ENCODE measurements at places on chromosomes 3 and 15.

DNA sequence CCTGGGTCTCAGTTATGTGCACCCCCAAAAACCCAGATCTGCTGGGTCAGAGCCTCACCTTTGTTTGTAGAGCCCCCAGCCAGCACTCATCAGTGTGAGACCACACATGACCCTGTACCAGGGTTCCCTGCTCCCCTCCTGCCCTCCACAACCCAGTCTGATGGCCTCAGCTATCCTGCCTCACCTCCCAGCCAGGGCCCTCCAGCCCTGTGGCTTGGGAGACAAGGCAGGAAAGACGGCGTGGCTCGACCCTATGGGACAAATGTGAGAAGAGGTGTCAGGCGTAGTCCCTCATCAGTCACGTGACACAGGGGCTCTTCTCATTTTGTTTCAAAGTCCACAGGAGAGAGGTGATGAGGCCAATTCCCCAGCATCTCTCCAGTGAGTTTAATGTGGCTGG, 28.3 kb upstream of the PRR23E start:
- no peak for DNase-seq

DNA sequence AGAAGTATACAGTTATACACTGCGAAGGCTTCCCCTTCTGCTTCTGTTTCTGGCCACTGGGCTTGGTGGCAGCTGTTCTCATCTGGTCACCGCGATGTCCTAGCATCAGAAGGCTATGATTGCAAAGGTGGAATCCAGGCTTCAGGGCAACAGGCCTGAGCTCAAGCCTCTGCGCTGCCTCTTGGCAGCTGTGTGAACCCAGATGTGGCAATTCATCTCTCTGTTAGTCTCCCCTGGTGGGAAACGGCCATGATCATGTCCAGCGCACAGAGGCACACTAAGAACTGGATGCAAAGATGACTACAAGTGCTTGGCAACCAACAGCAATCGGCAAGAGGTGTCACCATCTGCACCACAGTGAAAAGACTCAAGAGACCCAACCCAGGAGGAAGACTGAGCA, 78.9 kb downstream of the PCSK6 start:
- no peak for DNase-seq

GRCh38 chr3:10334042-10334441, 13.1 kb upstream of the SEC13 start:
- no peak for DNase-seq

GRCh38 chr3:54563501-54564200, 364.2 kb downstream of the LRTM1 start:
- DNase-seq = no peak

GRCh38 chr15:65182538-65182937, 2.6 kb downstream of the CLPX start:
- DNase-seq = no peak

DNA sequence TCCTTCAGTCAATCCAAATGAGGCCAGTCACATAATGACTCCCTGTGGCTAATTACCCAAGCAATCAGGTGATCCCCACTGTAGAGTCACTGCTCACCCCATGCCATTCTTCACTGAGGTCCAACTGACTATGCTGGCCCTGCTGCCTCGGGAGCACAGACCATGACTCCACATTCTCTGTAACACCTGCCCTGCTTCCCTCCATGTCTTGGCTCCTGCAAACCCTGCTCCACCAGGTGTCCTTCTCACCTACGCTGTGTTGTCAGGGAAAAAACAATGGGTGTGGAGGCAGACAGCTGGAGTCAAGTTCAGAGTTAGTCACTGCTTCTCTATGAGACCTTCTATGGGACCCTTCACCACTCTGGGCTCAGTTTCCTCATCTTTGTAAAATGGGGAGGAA, 6.1 kb upstream of the SFMBT1 start:
- DNase-seq = no peak

DNA sequence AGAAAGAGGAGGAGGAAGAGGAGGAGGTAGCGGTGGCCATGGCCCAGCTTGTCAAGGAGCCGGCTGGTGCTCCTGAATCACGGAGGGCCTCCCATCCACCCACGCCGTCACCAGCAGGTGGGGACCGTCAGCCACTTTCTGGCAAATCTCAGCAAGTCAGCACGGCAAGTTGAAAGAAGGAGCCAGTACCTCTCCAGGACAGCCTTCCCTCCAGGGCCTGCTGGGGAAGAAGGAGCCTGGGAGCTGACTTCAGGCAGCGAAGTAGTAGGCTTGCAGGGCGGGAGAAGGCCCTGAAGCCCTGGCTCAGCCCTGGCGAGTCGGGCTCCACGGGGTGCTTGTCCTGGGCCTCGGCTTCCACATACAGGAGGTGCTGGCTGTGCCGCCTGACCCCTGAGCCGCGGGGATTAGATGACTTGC, 99.2 kb upstream of the TRPM1 start:
- peak; percentile 62 for DNase-seq

DNA sequence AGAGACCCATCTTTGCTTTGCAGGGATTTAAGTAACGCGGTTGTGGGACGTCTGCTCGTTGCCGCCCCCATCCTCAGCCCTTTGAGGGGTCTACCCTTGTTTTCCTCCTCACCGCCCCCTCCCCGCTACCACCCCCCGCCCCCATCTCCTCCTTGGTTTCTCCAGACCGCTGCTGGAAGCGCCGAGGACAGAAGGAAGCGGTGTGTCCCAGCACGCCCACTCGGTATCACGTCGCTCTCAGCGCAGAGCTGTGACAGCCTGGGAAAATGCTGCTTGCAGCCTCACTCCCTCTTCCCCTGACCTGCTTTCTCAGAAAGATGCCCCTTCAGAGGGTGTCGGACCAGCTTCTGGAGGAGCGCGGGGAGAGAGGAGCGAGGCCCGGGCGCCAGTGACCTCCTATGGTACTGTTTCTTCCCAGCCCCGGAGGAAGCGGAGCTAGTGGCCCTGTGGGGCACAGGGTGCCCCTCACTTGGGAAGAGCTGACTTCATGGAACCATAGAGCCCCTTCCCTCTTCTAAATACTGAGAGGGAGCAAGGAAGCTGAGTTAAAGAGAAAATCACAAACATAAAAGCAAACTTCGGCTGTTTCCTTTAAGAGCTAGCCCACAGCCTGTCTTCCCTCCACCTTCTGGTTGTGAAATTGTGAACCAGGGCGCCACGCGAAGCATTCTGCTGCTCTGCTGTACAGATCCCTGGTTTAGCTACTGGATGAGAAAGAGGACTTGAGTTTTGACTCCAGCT, 698 bp downstream of the IL1RAP start:
- DNase-seq = no peak

DNA sequence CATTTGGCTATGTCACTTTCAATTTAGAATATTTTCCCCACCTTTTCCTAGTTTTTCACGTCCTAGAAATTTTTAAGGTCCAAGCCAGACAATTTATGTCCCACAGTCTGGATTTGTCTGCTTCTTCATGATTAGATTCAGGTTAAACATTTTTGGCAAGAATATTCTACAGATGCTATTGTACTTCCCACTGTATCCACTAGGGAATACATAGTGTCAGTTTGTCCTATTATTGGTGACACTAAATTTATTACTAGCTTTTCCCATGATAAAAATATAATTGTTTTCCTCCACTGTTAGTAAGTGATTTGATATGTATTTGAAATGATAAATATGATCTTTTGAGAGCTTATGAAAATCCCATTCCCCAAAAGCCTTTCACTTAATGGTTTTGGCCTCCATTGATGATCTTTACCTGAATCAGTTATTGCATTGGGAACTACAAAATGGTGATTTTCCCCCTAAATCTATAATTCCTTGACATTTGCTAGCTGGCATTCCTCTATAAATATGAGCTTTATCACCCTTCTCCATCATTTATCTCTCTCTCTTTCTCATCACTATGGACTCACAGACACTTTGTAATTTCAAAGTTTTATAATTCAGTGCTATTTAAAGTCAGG, 8.3 kb downstream of the ARL14 start:
- DNase-seq = no peak

- DNase-seq = no peak
These were observed 105.7 kb downstream of the LRRK1 start for GRCh38 chr15:101024706-101025500.

DNA sequence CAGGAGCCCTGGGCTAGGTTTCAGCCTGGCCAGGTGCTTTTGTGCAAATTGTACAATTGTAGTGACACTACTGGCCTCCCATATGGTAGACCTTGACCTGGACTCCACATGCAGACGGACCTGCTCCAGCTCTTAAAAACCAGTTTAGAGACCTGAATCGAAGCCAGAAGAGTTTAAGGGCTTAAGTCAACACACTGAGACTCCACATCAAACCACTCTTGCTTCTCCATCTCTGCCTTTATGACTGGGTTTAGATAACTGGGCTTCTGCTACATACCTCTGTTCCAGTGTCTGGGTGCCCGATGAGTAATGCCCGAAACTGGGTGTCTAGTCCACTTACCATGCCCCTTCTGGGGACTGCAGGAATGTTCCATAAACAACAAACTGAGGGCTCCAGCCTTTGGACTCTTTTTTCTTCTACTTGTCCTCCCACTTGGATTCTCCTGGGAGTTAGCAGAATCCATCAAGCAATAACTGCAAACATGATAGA, 32.8 kb downstream of the TMEM212 start:
- no peak for DNase-seq

DNA sequence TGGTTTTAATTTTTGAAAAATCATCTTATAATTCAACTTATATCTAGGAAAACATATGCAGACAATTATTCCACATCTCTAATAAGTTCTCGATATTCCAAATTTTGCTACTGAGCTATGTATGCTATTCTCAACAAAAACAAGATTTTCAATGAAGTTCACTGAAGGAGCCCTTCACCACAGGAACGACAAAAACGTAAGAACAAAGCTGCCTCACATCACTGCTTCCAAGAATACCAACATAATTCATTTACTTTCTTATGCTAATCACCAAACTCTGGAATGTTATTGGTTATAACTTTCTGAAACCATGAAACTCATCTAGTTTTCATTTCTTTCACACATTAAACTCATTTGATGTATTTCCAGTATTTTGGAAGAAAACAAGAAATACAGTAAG, 49.7 kb downstream of the GNB4 start:
- no peak for DNase-seq

DNA sequence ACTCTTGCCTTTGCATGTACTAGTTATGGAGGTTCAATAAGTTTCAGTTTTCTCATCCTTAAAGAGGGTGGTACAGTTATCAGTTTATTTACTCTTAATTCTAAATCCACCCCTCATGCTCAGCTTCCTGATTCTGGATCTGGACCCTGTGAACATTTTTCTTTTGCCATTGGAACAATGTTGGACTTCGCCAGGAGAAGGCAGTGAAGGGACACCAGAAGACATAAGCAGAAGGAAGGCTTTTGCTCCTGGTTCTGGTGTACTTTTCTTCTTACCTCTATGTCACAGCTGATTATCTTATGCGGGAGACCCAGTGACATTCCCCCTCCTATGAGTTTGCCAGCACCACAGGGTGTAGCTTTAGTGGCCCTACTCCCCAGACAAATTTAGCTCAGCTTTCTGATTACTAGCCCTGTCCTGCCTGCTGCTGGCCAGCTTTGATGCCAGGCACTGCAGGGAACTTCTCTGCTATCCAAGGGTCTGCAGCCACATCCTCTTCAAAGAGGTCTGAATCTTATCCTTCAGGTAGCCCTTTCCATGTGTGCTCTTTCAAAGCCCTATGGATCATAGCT, 466.3 kb upstream of the EPHA3 start:
- DNase-seq = no peak

GRCh38 chr3:43175541-43175940, 69.7 kb upstream of the POMGNT2 start:
- DNase-seq = no peak

- DNase-seq = no peak
These were observed 9.4 kb upstream of the MESP1 start for GRCh38 chr15:89760303-89761008.

DNA sequence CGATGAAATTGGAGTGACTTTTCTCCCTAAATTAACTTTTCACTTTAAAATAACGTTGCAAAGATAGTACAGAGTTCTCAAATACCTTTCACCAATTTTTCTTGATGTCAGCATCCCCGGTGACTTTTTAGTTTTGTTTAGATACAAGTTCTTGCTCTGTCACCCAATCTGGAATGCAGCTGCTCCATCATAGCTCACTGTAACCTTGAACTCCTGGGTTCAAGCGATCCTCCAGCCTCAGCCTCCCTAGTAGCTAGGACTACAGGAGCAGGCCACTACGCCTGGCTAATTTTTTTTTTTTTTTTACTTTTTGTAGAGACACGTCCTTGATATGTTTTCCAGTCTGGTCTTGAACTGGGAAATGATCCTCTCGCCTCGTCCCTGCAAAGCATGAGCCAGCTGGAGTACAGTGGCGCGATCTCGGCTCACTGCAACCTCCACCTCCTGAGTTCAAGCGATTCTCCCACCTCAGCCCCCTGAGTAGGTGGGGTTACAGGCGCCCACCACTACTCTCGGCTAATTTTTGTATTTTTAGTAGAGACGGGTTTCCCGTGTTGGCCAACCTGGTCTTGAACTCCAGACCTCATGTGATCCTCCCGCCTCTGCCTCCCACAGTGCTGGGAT, 747 bp downstream of the NSUN3 start:
- DNase-seq = no peak

DNA sequence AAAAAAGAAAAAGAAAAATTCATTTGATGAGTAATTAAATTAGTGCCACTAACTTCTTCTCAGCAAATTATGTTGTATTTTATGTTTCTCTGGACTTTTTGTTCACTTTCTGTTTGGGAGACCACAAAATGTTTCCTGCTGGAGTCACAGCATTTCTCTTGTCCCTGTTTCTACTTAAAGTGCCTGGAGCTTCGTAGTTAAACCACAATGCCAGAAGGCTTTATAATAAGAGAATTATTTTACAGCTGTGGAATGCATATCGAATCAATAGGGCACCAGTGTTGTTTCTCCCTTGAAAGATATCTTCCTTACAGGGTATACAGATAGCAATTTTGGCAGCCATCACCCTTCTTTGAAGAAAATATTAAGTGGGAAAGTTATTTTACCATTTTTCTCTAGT, 3.2 kb downstream of the DTWD1 start:
- DNase-seq = no peak

GRCh38 chr3:120435621-120436020, 15.2 kb downstream of the FSTL1 start:
- no peak for DNase-seq

DNA sequence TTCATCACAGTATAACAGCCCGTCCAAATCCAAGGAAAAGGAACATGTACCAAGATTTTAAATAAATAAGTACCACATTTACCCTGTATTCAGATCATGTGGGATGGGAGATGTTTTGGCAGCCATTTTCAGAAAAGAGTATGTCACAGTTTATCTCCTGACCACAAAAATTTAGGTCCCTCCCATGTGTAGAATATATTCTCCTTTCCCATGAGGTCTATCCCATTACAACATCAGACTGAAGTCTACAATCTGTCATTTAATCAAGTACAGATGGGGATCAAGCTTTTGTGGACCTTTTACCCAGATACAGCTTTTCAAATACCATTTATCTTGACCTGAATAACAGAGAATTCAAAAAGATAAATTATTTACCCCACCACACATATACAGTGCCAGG, 444.5 kb downstream of the PLOD2 start:
- no peak for DNase-seq
